Stimulated activated CD4-positive, alpha-beta T cell treated with anti-CD3 and anti-CD28 coated beads, Interleukin-15, amount 100 ng/mL, for 48 hours (primary cell): ENCODE measurements at places on chromosomes 6 and 20.

DNA sequence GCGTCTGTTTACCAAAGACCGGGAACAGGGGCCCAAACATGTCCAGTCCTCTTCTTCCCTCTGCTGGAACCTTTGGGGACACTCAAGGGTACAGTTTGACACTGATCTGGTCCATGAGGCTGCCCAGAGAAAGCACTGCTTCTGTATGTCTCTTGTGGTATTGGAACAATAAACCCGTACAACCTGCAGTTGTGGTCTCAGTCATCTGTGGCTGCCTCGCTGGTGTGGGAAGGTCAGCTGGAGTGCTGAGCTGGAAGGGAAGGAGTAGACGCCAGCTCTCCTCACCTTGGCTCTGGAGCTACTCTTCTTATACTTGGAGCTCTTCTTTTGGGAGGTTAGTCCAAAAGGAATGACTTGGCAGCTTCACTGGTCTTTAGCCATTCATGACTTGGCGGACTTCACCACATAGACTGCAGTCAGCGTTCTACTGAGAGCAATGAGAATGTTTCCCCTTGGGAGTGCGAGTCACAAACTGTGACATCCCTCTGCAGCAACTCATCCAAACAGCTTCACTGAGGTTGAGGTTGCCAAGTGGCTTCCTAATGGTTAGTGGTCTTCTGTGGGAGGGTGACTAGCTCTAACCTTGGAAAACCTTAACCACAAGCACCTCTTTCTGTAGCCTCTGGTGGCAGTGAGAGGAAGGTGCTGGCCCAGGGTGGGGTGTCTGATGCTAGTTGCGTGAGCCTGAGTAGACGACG lies 81.2 kb downstream of the ASXL1 start:
- DNase-seq: peak; percentile 41

DNA sequence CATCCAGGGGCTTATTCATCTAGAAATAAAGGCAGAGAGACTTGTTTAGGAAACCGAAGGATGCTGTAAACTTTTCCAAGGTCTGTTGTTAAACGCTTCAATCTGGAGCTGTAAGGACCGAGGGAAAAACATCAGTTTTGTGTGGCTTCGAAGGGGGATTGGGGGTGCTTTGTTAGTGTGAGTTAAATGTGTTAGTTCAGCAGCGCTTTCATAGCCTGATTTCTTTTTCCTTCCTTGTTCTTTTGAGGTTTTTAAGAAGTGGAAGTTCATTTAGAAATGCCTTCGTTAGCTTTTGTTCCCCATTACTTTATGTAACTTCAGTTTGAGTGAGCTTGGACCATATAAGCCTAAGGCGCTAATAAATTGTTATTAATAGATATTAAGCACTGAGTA lies 1.5 kb downstream of the ANKS1A start:
- DNase-seq: no peak

- no peak for DNase-seq
Observed at GRCh38 chr20:23138682-23139081, 52.6 kb upstream of the CD93 start.

GRCh38 chr20:63484651-63485403 lies 12.4 kb upstream of the KCNQ2 start:
- DNase-seq: no peak

DNA sequence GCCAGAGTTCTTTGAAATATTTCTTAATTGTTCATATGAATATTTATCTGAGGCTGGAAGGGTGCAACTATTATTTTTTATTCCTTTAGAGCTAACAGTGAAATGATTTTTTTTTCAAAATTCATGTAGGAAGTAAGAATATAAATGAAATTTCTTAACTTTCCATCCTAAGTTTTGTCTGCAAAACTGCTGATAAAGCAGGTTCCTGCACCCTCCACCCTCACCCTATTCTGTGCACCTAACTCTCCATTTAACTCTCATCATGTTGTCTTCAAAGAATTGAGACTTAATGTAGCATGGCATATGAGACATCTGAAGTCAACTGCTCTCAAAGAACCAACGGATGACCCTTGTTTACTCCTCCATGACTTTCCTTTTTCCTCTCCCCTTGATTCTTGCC lies 23.5 kb upstream of the MANEA start:
- DNase-seq: no peak

DNA sequence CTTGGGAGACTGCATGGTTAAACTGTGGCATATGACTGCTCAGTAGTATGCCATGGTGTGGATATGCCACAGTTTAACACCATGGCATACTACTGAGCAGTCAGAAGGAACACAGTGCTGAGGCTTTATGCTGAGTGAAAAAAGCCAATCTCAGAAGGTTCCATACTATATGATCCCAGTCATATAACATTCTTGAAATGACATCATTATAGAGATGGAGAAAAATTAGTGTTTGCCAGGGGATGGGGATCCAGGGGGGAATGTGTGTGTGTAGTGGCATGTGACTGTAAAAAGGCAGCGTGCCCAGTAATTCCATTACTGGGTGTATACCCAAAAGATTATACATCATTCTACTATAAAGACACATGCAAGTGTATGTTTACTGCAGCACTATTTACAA lies 85.8 kb downstream of the FOXF2 start:
- DNase-seq: no peak

DNA sequence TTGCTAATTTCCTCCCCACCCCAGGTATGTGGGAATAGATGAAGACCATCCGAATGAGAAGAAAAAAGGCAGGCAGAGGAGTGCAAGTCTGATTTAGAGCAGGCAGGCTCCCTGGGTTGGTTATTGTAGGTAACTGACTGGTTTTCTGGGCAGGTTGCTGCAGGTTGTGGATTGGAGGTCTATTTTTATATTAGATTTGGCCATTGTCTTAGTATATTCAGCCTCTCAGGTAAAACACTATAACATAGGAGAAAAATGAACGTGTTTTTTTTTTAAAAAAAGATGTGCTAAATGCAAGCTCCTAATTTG lies 492 bp upstream of the TBC1D7 start:
- no peak for DNase-seq

DNA sequence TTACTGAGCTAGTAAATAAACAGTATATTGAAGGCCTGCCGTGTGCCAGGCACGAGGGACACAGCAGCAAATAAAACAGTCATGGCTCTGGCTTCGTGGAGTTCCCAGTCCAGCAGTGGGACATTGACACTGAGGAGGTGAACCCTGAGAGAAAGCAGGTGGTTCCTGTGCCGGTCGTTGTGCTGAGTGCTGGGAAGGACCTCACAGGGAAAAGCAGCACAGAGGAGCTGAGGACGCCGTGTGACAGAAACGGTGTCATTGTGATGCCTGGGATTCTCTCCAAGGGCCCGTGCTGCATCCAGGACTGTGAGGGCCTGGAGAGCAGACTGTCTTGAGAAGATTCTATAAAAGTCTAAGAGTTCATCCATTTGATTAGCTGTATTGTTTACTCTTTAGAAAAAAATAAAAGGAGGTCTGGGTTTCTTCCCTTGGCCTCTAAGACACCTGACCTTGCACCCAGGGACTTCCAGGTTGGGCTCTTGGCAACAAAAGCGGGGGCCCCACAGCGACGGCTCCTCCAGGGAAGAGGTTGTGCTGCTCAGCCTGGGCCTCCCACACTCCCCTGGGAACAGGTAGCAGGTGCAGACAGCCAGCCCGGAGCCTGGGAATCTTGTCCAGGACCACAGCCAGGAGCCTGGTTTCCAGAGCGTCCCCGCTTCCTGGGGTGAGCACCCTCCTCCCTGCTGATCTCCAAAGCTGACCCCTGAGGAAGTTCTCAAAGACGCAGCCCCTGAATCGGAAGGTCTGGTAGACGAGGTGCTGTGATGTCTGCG lies 251.2 kb upstream of the PMEPA1 start:
- DNase-seq: no peak

GRCh38 chr20:33490934-33491656 lies 1.2 kb downstream of the CBFA2T2 start:
- no peak for DNase-seq

DNA sequence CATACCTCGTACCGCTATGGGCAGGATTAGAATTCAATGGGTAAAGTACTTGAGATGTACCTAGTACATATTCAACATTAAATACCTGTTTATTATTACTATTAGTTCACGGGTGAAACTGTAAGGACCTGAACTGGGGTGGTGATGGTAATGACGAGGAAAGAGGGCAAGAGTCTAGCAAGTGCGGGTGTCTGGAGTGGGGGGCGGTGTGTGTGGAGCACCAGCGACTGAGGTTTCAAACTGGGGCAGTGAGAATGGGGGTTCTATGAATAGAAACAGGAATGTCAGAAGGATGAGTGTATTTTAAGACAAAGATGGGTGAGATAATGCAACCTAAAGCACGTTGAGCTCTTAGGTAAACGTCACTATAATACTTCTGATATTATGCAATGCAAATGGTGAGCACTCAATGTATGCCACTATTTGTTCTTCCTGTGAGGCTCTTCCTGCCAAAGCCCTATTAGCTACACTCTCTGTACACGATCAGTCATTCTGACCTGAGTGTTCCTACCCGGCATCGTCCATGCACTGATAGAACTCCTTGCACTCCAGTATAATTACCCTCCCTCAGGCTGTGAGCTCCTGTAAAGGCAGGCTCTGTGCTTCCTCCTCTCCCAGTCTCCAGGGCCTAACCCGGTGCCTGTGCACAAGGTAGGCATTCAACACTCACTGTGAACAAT lies 55.0 kb downstream of the ALDH5A1 start:
- no peak for DNase-seq

DNA sequence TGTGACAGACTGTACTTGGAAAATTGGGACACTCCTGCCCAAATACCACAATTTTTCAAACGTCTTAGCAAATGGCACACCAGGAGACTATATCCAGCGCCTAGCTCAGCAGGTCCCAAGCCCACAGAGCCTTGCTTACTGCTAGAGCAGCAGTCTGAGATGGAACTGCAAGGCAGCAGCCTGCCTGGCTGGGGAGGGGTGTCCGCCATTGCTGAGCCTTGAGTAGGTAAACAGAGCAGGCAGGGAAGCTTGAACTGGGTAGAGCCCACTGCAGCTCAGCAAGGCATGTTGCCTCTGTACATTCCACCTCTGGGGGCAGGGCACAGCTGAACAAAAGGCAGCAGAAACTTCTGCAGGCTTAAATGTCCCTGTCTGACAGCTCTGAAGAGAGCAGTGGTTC lies 1003.3 kb upstream of the MAP3K7 start:
- DNase-seq: no peak

DNA sequence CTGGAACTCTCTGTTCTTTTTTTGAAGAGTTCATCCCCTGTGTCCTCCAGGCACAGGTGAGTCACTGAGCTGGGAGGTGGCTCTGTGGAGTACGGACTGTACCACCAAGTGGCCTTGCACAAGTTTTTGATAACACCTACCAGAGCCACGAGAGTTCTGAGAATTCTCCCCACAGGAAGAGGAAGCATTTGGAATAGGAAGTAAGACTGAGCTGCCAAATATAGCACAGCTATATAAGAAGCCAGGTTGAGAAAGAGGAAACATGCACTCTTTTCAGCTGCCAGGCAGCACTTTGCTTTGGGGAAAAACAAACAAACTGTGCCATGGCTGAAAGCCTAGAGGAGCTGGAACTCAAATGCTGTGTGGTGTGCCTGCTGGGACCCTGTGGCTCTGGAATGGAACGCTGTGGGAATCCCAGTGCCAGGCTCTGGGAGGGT lies 70.8 kb upstream of the RIPOR2 start:
- DNase-seq: no peak

- no peak for DNase-seq
Observed at GRCh38 chr6:167549213-167549612, 224.3 kb downstream of the TTLL2 start.

DNA sequence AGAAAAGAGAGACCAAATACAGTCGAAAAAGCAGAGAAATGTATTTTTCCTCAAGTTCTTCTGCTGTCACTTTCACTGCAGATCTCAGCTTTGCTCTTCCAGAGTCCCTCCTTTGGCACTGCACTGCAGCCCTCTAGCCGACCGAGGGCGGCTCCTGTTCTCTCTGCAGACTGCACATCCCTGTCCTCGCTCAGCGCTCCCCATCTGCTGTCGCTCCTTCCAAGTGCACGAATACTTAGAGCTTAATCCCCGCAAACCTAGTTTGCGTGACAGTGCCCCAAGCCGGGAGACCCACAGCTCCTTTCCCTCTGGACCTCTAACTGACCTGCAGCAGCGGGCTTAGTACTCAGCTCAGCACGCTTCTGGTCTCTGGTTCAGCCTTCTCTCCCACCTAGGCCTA lies 15.2 kb downstream of the RPP21 start:
- no peak for DNase-seq

DNA sequence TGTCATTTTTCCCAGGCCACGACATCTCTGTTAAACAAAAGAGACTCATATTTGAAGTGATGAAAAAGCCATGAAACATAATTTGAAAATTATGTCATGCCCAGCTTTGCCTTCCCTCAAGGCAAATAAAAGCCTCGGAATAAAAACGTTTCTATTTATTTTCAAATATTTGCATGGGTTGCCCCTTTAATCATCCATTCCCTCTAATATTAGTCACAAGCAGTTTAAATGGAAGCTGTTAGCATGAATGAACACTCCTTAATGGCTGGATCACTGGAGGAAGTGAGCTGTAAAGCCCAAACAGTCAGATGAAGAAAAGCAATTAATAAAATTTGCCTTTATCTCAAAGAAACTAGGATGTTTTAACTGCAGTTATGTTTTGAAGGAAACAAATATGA lies 69.3 kb upstream of the STMND1 start:
- no peak for DNase-seq

DNA sequence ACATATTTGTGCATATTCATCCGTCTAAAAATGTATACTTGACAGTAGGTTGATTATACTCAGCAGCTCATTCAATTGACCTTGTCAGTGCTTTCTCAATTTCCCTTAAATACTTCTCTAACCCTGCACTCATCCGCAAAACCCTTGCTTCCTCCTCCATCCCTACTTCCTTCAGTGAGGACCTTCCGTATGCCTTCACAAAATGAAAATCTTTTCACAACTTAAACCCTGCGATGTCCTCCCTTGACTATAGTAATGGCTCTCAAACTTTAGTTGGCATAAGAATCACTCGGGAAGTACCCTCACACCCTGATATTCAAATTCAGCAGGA lies 5.2 kb downstream of the MBOAT1 start:
- no peak for DNase-seq

DNA sequence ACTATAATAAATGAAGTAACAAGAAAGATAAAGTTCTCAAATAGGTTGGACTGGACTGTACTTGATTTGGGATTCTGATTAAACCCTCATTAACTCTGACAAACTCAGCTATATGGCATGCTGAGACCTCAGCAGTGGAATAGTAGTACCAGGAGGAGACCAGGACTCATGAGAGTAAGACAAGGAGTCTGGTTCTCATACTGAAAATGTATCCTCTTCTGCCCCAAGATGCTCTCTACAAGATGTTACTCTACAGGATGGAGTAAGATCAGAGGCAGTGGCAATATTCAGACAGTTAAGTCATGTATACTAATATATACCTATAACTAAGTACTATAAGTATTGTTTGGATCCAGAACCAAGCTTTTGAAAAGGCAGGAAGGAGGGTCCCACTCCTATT lies 31.9 kb upstream of the SYNCRIP start:
- no peak for DNase-seq

- peak; percentile 15 for DNase-seq
Observed at GRCh38 chr20:33262658-33263065, 20.4 kb upstream of the BPIFB1 start.
